T follicular helper cell (primary cell): ENCODE measurements at places on chromosomes 5 and 9.

DNA sequence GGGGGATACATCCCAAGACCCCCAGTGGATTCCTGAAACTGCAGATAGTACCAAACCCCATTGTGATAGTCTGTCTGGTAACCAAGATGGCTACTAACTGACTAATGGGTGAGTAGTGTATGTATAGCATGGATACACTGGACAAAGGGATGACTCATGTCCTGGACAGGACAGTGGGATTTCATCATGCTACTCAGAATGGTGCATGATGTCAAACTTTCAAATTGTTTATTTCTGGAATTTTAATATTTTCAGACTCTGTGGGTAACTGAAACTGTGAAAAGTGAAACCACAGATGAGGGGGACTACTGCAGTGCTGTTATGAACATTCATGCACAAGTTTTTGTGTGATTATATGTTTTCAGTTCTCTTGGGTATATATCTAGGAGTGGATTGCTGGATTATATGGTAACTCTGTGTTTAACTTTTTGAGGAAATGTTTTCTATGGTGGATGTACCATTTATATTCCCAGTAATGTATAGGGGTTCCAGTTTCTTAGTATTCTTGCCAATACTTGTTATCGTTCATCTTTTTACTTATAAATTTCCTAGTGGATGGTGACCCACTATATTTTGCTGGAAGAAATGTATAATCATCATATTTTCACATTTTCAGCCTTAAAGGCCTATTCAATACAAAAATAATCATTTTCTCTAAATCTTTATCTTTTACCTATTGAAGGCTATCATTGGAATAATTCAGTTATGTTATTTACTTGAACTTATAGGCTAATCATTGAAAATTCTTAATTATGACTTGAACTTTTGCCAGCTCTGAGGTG is 140.9 kb downstream of the NR3C1 start:
- no peak for DNase-seq

DNA sequence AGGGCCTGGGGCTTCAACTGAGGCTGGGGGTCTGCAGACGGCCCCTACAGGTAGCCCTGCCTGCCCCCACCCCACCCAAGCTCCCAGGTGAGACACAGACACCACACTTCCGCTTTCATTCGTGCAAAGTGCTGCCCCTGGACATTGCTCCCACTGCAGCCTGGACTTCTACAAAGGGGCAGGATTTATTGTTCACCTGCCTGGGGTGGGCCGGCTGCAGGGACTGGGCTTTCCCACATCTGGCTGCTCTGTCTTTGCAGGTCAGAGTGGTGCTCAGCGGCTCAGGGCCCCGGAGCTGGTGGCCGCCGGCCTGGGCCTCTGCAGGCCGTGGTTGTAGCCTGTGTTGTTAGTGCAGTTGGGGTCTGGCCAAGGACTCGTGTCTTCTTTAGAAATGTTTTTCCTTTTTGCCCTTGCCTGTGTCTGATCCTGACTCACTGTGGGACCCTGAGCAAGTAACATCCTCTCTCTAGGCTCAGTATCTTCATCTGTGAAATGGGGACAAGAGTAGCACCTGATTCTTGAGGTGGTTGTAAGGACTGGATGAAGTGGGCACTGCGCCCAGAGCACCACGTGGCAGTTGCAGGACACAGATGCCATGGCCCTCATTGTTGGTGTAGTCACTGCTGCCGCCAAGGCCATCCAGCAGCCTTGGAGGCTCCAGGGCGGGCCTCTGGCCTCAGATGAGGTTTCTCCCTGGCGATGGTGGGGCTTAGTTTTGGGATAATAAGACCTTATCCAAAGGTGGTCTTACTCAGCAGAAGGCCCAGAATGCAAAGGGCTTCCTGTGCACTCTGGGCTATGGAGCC is 143.9 kb downstream of the CACNA1B start:
- DNase-seq: no peak

DNA sequence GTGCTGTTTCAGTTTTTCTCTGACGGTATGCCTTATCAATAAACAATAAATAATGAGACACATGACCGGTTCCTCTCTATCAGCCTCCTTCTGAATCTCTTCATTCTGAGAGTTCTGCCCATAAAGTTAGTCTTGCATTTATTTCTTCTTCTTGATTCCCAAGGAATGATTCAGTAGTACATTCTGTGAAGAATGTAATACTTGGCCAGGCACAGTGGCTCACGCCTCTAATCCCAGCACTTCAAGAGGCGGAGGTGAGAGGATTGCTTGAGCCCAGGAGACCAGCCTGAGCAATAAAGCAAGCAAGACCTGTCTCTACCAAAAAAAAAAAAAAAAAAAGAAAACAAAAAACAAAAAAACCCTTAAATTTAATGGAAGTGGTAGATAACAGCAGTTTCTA is 53.9 kb downstream of the PAM start:
- no peak for DNase-seq

DNA sequence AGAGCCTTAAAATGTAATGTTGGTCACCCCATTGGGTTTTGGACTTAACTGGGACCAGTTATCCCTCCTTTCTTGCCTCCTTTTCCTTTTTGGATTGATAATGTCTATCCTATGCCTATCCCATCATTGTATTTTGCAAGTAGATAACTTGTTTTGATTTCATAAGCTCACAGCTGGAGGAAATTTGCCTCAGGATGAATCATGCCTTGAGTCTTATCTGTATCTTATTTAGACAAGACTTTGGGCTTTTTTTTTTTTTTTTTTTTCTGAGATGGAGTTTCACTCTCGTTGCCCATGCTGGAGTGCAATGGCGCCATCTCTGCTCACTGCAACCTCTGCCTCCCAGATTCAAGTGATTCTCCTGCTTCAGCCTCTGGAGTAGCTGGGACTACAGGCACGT is 443.3 kb downstream of the DNAH5 start:
- DNase-seq: no peak
